ENCODE measurements at places on chromosomes 7 and 10. TPM values are rescaled to one million over a fixed set of nuclear protein-coding genes. Genes with fewer than 3 reads are reported as not detected.

The PLEKHS1 gene
- not detected for total RNA-seq

The NEUROG3 gene
- not detected for total RNA-seq

The KCNH2 gene
- total RNA-seq = 37.3 TPM

The ZNF365 gene
- total RNA-seq = 5.8 TPM

The PANK1 gene
- 4.1 TPM for total RNA-seq

The MOSPD3 gene
- total RNA-seq = 6.2 TPM

The ANKRD30A gene
- total RNA-seq = not detected

The CCL24 gene
- 0.94 TPM for total RNA-seq

The WIPF3 gene
- total RNA-seq = 3.7 TPM
